ENCODE measurements at places on chromosomes 1 and 21.

DNA sequence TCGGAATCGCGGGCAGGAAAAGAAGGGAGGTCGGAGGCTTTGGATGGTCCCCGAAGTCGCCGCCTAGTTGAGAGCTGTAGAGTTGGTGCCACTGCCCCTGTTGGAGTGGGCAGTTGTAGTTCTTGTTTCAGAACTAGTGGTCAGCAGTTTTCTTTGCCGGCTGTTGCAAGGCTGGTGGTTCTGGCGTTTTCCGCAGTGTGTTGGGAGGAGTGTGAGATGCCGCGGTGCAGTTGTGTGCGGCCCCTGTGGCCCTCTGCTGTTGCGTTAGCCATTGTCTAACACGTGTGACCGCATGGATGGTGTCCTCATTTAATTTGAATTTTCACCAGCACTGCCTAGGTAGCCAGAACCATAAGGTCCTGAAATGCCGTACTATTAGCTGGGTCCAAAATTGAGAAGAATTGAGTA is 1.4 kb downstream of the ARF1 start:
- DNase-seq, result no peak

DNA sequence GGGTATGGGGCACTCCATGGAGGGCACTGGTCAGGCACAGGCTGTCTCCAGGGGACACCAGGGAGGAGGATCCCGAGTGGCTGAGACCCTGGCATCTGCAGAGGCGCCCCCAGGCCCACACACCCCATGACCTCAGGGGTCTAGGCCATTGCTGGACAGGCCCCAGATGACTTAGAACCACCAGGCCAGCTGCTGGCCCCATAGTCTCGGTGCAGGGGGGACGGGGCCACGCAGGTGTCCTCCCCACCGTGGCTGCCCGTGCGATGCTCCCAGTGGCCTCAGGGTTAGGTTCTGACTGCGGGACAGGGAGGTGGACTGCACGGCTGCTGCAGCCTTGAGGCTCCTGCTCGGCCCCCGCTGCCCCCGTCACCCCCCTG is 44.0 kb downstream of the MORN1 start:
- no peak for DNase-seq

- no peak for DNase-seq
Measured at GRCh38 chr1:182111496-182111895, 50.0 kb upstream of the ZNF648 start.

DNA sequence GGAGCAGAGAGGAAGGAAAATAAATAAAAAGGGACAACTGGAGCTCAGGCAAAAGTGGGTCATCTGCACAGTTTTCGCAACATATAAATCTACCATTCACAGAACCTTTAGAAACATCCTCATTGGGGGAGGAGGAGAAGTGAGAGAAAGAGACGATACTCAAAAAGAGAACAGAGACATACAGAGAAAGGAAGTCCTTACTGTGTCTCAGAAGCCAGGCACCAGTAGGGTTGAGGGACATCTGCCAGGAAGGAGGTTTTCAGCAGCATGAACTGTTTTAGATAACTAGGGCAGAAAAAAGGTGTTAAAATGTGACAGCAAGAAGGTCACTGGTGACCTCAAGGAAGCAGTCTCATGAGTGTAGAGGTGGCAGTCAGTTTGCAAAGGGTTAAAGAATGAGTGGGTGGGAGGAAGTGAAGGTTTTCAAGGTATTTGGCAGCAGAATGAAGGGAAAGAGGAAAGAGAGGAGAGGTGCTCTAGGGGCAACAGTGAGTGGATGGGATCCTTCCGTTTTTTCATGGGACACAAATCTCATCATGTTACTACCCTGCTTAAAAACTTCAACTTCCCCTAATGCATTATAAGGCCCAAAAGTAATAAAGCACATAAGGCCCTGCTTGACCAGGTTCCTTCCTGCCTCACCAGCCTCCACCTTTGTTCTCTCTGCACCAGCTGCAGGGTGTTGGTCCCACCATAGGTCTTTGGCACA is 9.5 kb downstream of the JAK1 start:
- DNase-seq, result no peak

DNA sequence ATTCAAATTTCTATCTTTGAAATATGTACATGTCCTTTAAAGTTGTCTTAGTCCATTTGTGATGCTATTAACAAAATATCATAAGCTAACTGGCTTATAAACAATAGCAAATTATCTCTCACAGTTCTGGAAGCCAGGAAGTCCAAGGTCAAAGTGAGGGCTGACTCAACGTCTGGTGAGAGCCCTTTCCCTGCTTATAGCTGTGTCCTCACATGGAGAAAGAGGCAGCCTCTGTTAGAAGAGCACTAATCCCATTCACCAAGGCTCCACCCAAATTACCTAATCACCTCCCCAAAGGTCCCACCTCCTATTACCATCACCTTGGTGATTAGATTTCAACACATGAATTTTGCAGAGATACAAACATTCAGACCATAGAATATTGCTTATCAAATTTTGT is 450.1 kb upstream of the BEND5 start:
- DNase-seq, result no peak

DNA sequence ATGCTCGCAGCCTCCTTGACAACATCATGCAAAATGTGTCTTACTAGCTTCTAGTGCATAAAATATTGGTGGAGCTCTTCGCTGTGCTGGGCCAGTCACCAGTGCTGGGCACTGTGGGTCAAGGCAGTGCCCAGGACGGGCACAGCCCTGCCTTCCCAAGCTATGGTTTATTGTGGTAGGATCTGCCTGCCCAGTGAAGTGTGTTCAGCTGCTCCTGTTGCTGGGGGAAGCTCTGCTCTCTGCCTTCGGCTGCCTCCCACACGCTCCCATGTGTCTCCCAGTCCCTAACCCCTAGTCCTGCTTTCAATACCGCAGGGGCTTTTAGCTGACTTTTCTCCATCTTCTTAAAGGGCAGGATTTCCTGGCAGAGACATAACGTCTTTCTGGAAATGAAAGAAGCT is 15.7 kb downstream of the EPHX1 start:
- no peak for DNase-seq

- no peak for DNase-seq
Measured at GRCh38 chr1:17289721-17290120, 18.3 kb upstream of the PADI4 start.

GRCh38 chr1:32247452-32247851 is 430 bp downstream of the FAM167B start:
- DNase-seq, result no peak

DNA sequence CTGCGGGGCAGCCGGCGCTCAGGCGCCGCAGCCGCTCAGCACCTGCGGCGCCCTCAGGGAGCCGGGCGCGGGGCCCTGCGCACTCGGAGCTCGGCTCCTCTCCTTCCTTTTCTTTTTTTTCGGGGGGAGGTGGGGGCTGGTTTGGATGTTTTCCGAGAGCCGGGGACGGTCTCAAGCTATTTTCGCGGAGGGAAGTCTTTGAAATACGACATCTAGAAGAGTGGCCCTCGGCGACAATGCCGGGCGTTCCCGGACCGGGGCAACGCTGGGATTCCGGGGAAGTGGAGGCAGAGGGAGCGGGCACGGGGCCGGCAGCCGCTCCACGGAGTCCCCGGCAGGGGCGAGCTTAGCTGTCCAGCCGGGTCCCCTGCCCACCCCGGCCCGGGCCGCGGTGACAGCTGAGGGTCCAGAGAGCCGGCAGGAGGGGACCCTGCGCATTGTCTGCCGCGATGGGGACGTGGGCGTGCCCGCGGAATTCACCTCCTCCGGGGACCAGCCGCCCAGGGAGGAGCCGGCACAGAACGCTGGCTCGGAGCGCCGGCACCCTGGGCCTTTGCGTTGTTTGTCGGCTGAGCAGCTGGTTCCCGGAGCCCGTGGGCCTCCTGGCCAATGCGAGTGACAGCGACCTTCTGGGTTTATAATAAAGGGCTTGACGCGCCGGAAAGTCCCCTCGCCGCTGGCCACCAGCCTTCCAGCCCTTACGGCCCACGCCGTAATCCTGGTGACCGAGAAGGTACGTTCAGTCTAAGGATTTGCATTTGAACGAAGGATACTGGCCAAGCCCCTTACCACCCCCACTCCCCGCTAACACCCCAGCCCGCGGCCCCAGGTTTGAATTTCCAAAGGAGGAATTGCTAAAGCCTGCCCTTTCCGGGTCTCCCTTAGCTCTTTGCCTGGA is 582 bp downstream of the SLC37A1 start:
- peak; percentile 81 for DNase-seq

DNA sequence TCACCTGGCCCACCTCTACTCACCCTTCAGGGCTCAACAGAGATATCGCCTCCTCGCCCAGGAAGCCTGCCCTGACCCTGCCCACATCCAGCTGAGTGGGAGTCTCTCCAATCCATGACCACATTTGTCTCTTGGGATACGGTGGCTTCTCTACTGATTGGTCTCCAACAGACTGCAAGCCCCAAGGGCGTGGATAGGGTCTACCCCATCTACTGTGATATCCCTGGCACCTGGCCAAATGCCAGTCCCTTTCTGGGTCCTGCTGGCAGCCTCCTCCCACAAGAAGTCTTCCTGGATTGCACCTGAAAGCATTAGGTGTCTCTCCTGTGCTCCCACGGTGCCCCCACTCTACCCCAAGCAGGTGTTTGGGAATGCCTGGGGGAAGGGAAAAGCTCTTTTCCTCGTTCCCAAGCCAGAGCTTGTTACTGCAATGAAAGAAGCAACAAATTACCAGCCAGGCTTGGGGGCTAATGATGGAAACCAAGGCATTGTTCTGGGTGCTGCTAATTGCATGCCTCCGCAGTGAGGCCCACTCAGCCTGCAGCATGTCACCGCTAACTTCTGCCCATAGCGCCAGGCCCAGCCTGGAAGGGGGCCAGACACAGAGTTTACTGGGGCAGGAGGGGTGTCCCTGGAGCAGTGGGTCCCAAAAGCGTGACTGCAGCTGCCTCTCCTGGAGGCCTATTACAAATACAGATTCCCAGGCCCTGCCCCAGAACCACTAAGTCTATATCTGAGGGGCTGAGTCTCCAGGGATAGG is 90.7 kb upstream of the IFFO2 start:
- no peak for DNase-seq

GRCh38 chr1:169060919-169061639 is 45.4 kb upstream of the ATP1B1 start:
- DNase-seq, result no peak

DNA sequence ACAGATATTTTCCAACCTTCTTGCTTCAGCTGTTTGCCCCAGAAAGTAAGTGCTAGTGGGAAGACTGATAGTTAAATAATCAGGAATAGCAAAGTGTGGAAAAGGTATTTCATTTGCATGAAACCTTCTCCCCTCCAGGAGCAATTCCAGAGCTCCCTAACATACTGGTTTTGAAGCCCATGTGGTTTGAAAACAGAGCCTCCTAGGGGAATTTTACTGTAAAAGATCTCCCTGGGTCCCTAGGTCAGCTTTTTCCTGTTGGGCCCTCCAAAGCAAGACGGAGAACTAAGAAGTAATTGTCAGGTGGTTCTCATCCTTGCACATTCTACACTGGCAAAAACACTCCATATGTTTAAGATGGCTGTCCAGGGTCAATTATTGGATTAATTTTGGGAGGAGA is 218.7 kb upstream of the FOXD3 start:
- DNase-seq, result no peak

GRCh38 chr1:167273027-167273800 is 52.5 kb downstream of the POU2F1 start:
- DNase-seq, result no peak

- DNase-seq, result no peak
Measured at GRCh38 chr1:185388346-185388745, 71.3 kb upstream of the IVNS1ABP start.

DNA sequence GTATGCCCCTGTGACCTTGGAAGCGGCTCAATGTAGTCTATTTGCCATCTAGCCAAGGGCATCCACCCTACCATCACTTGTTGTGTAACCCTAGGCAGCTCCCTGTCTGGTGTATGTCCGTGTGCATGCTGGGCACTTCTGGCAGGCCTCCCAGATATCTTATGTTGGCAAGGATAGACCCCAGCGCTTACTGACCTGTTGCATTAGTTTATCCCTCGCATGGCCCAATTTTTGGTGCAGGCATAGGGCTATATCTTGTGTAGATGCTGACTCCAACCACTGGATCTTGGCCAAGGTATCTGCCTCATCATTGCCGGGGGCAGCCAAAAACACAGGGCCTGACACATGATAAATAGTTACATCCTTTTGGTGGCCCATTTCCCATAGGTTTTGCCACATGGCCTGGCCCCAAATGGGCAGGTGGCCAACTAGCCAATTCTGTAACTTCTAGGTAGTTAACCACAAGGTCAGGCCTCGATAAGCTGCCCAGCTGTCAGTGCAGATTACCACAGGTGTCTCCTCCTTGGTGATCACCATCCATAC is 14.0 kb upstream of the TBX19 start:
- DNase-seq, result no peak

DNA sequence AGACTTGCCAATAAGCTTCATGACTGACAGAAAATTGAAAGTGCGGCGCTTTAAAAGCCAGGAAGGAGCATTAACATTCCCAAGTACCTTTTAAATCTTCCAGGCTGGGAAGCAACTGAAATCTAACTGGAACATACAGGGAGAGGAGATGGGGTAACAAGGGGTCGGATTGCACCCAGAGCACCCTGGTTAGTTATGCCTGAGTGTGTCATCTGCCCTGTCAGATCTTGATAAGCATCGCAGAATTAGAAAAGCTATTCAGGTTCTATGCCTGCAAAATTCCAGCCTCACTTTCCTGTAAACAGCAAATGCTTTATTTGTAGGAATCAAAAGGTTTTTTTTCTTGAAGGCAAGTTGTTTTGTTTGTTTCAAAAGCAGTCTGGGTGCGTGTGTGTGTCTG is 58.5 kb downstream of the SERBP1 start:
- no peak for DNase-seq

DNA sequence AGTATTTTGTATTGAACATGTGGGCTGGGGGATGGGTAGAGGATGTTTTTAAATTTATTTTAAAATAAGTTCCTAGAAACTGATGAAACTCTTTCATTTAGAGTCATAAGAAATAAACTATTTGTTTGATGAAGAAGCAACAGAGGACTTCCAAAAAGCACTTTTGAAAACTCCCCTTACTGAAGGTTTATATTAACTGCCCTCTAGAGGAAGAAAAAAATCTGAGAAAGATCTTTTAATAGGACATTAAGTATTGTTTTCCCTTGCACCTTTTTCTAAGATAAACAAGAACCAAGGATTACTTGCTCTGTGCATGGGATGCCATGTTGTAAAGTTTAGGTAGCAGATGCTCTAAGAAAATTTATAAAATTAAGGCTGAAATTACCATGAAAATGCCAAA is 14.1 kb downstream of the DISP1 start:
- no peak for DNase-seq

- DNase-seq, result no peak
Measured at GRCh38 chr1:54808443-54809207, 7.5 kb upstream of the TTC22 start.

DNA sequence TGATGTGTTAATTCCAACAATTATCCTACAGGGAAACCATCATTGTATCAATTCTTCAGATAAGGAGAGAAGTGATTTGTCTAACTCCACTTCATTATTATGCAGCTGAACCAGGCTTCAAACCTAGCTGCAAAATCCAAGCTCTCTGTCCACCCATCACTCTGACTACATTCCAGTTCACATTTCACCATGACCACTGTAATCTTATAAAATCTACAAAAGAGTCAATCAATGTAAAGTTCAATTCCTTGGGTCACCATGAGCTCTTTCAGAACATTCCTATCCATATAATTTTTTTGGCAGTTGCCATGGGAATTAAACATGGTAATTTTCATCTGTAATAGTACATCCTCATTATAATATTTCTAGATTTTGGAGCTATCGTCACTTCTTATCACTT is 100.9 kb downstream of the PLPPR5 start:
- DNase-seq, result no peak

All from activated T-cell treated with anti-CD3 and anti-CD28 coated beads, Interleukin-2, amount 50 U/mL, for 24 hours (primary cell).